ENCODE measurements at places on chromosomes 7 and 10. TPM values are rescaled to one million over a fixed set of nuclear protein-coding genes. Genes with fewer than 3 reads are reported as not detected.

The MICALL2 gene
- total RNA-seq = 1.4 TPM

The CRCP gene
- 21.1 TPM for total RNA-seq

The EPHA1 gene
- total RNA-seq = 0.87 TPM

The SCIN gene
- 1.2 TPM for total RNA-seq

The BMS1 gene
- total RNA-seq = 27.8 TPM

The AKR1D1 gene
- 0.05 TPM for total RNA-seq

The CCDC146 gene
- 6.8 TPM for total RNA-seq

The LOXL4 gene
- total RNA-seq = 176 TPM

The TMEM72 gene
- total RNA-seq = 0.46 TPM

The PRKG1 gene
- 29.4 TPM for total RNA-seq

The UCN3 gene
- 0.83 TPM for total RNA-seq

The SFMBT2 gene
- 11.2 TPM for total RNA-seq

The AFAP1L2 gene
- total RNA-seq = 3.6 TPM

The SPDYE16 gene
- total RNA-seq = 0.62 TPM

The NUTM2D gene
- 8.7 TPM for total RNA-seq

The CYP3A7 gene
- 0.36 TPM for total RNA-seq

The TRIL gene
- total RNA-seq = 2.9 TPM

The PARD3 gene
- 48.4 TPM for total RNA-seq

The PKD2L1 gene
- total RNA-seq = 0.68 TPM

The CXCL12 gene
- 24.0 TPM for total RNA-seq

The AGAP6 gene
- 22.7 TPM for total RNA-seq

The CNTNAP2 gene
- total RNA-seq = 23.5 TPM

The GPR146 gene
- 4.6 TPM for total RNA-seq

The ZNF487 gene
- 35.8 TPM for total RNA-seq

The ANXA7 gene
- total RNA-seq = 51.7 TPM

The TMEM184A gene
- 0.29 TPM for total RNA-seq

The RPP30 gene
- 38.1 TPM for total RNA-seq

The SFXN3 gene
- total RNA-seq = 42.1 TPM

The GPR158 gene
- total RNA-seq = 1.4 TPM
